ENCODE measurements at places on chromosomes 2 and 18.

GRCh38 chr2:235027558-235028214, 75.9 kb downstream of the SH3BP4 start:
- no peak for DNase-seq

- no peak for DNase-seq
These were observed 186.6 kb downstream of the SNTG2 start for GRCh38 chr2:1137264-1137663.

DNA sequence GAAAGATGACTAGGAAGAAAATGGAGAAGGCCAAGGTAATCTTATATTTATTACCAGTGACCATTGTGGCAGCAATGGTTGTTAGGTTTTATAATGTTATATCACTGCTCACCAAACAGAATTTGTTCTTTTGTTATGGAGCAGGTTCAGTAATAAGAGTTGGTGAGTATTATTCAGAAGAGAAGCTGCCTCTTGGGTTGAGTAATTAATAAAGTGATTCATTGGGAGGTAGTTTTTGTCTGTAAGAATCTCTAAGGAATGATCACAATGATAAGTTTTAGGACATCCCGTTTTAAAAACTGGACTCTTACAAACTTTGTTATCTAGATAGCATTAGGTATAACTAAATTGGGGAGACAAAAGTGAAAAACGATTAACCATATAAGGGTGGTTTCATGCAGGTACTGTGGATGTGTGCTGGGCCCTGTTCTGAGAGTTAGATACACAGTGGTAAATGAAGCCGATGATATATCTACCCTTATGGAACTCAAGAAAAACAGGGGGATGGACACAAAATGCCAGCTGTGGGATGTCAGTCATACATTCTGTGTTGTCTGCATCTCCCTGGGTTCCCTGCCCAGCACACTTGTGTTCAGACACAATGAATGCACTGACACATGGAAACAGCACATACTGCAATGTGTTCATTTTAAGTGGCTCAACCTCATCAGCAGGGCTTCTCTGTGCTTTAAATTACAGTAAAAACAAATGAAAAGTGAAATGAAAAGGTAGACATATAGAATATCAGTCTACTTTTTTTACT, 7.5 kb downstream of the MAP4K4 start:
- no peak for DNase-seq

GRCh38 chr2:165901620-165902298, 51.8 kb downstream of the TTC21B start:
- no peak for DNase-seq
